ENCODE measurements at places on chromosomes 11 and 22.

GRCh38 chr11:133843454-133843987 lies 1.8 kb downstream of the SPATA19 start:
- no peak for DNase-seq

DNA sequence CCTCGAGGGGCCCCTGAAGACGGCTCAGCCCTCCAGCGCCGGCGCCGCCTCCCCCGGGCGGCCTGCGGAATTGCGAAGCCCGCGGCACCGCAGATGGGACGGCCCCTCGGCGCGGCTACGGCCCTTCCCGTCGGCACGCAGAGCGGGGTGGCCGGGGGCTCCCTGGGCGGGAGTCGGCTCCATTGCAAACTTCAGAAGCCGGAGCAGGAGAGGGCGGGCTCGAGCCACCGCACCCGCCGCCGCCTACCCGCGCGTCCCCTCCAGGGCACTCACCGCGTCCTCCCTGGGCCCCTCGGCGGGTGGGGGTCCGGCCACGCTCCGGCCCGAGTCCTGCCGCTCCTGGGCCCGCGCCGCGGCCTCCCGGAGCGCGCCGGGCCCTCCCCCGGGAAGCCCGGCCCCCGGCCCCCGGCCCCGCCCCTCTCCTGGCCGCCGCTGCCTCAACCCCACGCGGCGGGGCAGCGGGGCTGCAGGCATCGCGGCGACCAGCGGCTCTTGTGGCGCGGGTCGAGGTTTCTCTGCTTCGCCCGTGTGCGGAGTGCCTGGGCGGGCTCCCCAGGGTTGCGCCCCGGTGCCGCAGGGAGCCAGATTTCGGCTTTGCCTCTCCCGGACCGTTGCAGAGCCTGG lies at the start of gene PACSIN3:
Gene PACSIN3, minus strand, starts transcription at position 359 of the 624 bp plus-strand sequence. CDS start 3,707 bp downstream, outside the sequence.
- no peak for DNase-seq

- no peak for DNase-seq
Observed at GRCh38 chr11:110486156-110486555, 56.4 kb downstream of the FDX1 start.

DNA sequence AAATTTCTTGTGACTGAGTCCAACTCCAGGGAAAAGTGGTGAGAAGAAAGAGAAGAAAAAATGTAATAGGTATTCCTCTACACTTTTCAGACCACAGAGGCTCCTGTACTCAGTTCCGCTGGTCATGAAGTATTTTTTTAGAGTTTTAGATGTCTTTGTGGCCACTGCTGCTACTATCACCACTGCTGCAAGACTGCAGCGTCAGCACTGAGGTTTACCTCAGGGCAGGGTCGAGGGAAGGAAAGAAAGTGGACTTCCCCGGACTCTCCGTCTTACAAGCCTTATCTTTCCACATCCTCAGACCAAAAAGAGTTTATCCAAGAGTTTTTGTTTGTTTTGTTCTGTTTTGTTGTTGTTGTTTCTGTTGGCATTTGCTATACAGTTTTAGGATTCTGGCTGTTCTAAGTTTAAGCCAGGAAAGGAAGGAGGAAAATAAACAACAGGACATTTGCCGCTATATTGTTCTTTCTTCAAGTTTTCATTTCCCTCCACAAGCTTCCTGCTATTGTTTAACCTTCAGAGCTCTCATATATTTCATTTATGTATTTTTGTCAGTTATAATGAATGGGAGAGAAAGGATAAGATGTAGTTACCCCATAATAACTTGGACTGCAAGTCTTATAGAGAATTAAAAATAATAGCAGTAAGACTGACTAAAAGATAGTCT lies 919.3 kb downstream of the NTM start:
- no peak for DNase-seq

DNA sequence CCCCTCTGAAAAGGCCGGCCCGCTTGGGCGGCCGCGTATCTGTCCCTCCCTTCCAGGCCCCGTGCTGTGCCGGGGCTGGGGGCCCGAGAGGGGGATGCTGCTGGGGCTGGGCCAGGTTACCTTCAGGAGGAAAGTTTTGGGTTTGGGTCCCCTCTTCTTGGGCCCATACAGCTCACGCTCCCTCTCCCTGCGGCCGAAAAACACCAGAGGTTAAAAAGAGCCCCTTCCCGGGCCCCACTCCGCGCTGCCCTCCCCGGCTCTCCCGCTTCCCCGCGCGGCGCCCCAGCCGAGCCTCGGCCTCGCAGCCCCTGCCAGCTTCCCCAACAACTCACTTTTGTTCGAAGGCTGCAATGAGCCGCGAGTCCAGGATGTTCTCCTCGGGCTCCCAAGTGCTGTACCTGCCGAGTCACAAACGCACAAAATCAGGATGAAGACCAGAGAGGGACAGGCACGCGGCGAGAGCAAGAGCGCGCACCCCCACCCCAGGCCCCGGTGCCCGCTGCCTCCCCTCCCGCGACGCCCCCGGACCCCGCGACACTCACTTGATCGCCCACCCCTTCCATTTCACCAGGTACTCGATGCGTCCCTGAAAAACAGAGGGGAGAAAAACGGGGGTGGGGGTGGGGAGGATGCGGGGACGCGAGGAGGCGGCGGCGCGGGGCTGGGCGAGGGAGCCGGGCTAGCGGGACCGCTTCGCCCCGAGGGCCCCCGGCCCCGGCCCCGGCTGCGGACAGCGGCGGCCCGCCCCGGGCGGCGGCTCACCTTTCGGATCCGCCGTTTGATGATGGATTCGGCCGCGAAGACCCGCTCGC lies 450 bp downstream of the CBX6 start:
- no peak for DNase-seq

DNA sequence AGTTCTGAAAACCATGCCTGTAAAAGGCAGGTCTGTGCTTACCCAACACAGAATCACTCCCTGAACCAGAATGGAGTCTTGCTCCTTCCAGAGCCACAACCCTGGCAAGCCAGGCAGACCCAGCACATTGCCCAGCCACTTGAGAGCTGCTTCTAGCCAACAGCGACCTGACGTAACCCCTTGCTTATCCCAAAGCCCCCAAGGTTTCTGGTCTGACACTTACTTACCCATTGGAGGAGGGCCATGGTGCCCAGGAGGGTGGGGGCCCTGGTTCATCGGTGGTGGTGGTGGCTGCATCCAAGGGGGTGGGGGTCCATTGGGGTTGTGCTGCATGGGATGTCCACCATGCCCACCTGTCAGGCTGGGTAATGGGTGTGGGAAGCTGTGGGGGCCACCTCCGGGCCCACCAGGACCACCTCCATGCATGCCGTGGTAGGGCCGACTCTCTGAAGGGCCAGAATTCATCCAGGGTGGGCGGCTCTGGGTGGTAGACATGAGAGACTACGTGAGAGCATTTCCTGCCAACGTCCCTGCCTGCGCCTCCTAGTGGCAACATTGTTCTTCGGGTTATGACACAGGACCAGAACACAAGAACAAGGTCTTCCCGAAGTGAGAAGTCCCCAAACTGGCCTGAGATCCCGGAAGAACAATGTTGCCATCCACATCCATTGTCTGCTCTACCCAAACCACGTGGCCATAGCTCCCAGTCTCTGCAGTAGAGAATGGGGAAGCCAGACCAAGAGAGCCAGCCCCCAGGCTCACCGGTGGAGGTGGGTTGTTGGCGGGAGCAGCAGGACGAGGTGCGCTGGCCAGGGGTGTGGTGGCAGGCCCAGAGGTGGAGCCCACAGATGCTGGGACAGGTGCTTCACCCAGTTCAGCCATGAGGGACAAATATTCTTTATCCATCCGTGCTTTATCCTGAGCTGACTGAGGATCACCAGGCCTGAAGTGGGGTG lies 7.8 kb upstream of the PYGM start:
- peak; percentile 82 for DNase-seq

GRCh38 chr11:9039198-9039597 lies 35.4 kb upstream of the NRIP3 start:
- DNase-seq: no peak

- DNase-seq: no peak
Observed at GRCh38 chr11:29773656-29774264, 243.1 kb downstream of the KCNA4 start.

DNA sequence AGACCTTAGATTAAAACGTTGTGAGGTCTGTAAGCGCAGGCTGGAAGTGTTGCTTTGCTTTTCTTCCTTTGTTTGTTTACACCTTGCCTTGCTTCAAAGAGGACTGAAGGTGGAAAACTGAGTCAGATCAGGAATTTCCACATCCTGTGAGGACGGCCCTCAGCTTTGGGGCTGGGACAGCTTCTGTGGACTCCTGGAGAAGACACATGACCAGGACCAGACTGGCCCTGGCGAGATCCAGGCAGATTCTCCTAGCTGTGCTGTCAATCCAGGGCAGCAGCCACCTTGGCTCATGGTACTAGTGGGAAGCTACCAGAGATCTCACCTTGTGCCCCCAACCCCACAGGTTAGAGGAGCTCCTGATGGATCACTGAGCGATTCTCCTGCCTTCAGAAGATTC lies 1461.9 kb downstream of the TBC1D22A start:
- no peak for DNase-seq

DNA sequence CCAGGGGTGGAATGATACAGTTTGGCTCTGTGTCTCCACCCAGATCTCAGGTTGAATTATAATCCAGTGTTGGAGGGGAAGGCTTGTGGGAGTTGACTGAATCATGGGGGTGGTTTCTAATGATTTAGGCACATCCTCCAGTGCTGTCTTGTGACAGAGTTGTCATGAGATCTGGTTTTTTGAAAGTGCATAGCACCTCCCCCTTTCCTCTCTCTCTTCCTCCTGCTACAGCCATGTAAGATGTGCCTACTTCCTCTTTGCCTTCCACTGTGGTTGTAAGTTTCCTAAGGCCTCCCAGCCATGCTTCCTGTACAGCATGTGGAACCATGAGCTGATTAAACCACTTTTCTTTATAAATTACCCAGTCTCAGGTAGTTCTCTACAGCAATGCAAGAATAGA lies 45.1 kb downstream of the THAP12 start:
- DNase-seq: no peak

DNA sequence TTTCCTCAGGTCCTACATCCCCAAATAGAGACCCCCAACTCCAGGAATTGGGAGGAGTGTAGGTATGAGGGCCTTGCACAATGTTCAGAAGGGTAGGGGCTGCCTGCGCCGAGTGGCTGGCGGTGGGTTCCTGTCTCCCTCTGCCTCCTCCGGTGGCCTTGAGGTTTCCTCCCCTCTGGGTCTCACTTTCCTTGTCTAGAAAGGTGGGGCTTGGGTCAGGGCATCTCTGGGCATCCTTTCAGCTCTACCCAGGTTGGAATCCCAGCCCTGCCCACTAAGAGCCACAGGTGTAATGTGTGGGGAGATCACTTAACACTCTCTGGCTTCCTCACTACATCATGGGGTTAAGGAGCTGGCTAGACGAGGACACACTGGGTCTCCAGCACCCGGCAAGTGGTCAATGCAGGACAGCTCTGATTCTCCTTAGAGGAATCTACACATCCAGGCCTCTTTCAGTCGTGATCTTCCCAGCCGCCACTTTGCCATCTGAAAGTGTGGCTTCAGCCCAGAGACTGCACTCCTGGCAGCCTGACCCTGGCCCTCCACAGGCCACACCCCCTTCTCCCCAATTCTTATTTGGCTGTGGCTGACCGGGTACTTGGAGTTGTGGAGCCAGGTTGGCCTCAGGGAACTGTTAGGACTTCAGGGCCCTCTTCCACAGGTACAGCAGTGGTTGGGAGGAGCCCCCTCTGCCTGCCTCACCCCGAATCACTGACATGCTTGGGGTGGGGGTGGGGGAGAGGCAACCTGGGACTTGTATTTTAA lies 22.1 kb downstream of the PRDM11 start:
- DNase-seq: no peak

DNA sequence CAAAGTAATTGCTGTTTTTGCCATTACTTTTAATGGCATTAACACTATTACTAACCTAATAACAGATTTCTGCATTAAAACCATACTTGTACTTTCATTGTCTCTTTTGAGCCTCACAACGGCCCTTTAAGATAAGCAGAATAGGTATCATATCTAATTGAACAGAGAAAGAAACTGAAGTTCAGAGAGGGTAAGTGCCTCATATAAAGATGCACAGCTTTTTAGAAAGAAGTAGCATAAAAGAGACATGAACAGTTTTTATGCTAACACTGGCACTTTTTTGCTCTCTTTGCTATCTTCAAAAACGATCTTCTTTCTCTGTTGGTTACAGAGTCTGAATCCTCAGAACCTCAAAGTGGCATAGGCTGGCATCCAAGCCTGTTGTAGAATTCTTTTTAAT lies 102.9 kb upstream of the OR5AK2 start:
- DNase-seq: no peak

GRCh38 chr11:35507688-35508087 lies 17.7 kb downstream of the PAMR1 start:
- no peak for DNase-seq

DNA sequence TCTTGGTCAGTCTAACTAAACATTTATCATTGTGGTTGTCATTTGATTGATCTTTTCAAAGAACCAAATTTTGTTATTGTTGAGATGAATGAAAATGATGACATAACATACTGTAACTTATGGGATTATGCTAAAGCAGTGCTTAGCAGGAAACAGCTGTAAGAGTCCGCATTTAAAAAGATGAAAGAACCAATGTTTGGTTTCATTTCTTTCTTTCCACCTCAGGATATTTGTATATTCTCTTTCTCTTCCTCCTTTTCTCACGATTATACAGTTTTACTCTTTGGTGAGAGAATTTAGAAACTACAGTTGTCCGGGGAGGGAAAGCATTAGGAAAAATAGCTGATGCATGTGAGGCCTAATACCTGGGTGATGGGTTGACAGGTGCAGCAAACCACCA lies 23.1 kb downstream of the PIH1D2 start:
- no peak for DNase-seq

- no peak for DNase-seq
Observed at GRCh38 chr11:95991101-95991500, 67.2 kb upstream of the MTMR2 start.

DNA sequence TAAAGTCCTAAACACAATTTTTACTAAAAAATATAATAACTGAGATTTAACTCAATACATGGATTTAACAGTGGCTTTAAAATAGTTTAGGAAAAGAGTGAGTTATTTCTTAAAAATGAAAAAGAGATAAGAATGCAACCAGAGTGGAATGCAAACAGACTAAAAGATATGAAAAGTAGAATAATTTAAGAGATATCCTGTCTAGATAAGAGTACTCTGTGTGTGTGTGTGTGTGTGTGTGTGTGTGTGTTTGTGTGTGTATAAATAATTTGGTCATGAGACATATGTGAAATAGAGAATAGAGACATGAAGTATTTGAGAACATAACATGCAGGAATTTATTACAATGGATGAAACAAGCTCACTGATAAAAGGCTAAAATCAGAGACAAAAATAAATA lies 986.9 kb upstream of the CHORDC1 start:
- no peak for DNase-seq

DNA sequence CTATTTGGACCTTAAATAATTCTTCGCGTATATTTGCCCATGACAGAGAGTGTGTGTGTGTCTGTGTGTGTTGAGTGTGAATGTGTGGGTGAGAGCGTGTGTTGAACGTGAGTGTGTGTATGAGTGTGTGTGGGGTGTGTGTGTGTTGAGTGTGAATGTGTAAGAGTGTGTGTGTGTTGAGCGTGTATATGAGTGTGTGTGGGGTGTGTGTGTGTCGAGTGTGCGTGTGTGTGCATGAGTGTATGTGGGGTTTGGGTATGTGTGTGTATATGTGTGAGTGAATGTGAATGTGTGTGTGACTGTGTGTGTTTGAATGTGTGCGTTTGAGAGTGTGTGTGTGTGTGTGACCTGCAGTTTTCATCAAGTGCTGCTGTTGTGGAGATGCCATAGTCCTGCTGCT lies 26.8 kb downstream of the GAL start:
- DNase-seq: no peak
